GM04503 (cell line): ENCODE measurements at places on chromosomes 3 and 15.
A peak's percentile ranks its signal among the peaks of the same experiment; 100 is the strongest.

- DNase-seq: no peak
Observed at GRCh38 chr3:39387411-39387975, 4.3 kb downstream of the SLC25A38 start.

DNA sequence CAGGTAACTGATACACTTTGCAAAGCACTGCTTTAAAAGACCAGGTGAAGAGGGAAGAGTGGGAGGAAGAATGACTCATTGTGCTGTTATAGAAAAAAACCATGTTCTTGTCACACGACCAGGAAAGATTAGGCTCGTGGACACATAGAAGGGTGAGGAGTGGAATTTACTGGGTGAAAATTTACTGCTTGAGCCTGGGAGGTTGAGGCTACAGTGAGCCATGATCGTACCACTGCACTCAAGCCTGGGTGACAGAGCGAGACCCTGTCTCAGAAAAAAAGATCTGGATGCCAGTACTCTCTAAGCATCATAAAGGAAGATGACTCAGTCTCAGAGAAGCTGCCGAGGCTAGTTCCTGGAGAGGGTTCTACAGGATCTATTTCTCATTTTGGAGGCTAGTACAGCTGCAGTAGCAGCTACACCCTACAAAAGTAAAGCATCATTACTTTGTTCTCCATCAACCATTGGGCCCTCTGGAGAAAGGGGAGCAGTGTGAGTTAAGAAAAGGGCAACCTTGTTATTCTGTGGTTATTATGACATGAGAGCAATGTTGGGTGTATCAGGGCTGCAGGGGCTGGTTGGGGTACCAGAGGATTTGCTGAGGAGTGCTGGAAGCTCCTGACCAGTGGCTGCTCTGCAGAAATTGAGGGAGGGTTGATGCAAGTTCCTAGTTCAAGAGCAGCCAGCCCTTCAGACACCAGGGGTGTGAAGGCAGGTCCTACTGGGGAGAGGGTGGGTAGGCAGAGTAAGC, 75.4 kb downstream of the CMTM8 start:
- DNase-seq: no peak

DNA sequence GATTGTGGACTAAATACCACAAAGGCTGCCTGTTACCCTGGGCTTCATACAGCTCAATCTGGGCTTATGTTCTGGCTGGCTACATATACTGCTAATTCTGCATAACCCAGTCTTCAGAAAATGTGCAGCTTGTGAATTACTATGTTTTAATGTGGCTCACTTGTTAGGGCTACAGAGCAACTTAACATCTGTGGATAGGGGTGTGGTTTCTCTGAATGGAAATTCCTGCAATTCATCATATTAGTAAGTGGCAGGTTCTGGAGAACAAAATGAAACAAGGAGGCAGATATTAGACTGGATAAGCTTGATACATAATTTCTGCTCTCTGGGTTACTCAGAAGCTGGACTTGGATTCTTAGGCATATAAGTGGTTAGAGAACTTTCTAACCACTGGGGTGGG, 6.7 kb downstream of the TMEM202 start:
- no peak for DNase-seq

DNA sequence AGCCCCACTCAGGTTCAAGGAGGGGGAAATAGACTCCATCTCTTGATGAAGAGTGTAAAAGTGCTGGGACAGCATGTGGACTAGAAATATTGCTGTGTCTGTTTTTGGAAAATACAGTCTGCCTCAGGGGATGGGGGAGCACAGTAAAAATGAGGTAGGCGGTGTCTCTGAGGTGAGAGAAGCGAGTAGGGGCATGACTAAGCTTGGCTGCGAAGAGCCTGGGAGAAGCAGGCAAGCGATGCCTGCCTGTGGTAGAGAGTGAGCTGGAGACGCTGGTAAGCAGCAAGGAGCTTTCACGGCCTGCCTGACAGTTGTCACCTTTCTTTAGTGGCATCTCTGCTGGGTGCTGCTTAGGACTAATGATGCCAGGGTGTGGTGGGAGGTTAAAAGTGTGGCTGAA, 49.0 kb upstream of the DCLK3 start:
- no peak for DNase-seq

DNA sequence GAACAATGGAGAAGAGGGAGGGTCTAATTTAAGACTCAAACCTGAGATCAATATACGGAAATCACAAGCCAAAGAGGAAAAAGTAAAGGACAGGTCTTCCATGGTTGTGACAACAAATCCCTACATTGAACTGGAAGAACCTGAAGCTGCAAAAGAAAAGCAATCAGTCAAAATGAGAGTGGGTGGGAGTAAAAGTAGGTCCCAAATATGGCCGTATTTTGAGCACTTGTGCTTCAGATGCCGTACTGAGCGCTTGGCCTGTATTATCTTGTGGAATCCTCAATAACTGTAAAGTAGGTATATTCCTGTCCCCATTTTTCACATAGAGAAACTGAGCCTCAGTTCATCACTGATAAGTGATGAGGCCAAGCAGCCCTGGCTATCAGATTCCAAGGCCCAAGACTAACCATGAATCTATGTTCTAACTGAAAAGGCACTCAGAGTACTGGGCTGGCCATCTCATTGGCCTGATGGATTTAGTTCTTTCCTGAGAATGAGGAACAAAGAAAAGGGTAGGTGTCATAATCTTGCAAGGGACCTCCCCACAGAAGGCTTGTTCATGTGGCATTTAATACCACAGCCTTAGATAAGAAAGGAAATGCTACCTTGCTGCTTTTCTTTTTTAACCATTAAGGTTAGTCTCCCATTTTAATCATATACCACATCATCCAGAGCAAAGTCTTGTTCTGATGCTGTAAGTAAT, 52.5 kb downstream of the LRRN1 start:
- no peak for DNase-seq

DNA sequence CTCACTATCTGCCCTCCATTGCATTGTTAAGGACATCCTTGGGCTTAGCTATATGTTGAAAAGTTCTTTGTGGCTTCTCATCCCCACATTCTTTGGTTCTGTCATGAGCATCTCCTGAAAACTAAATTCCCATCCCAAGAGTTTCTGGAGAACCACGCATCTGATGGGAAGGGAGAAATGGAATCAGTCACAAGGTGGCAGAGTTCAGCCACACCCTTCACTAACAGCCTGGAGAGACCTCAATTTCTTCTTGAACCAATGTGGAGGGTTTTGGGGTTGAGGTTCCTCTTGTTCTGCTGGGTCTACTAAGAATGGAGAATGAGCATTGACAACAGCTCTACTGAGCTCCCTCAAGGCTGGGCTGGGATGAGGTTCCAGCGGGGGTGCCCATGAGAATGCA, 15.6 kb upstream of the MAGEL2 start:
- DNase-seq: no peak

DNA sequence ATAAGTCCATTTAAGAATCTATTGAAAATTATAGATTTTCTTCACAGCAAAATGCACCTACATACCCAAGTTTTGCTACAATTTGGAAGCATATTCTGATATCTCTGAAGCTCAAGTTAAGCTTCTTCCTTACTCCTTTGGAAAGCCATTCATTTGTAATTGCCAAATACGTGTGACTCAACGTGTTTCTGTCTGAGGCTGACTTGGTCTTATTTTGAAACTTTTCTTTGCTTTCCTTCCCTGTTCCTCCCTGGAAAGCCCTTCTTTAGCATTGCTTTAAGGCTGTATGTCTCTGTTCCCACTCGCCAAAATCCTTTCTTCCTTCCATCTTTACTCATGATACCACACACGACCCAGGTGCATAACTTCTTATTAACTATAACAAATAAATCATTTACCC, 232.0 kb downstream of the ZBBX start:
- no peak for DNase-seq

- no peak for DNase-seq
Observed at GRCh38 chr3:67437090-67437489, 217.3 kb downstream of the SUCLG2 start.

GRCh38 chr3:192879346-192880031, 38.2 kb downstream of the MB21D2 start:
- DNase-seq: peak; percentile 97

GRCh38 chr3:87867001-87867400, 191.8 kb downstream of the CGGBP1 start:
- DNase-seq: no peak

GRCh38 chr3:94862703-94863102, 799.8 kb downstream of the NSUN3 start:
- no peak for DNase-seq

- DNase-seq: no peak
Observed at GRCh38 chr3:195009616-195010015, 261.3 kb downstream of the XXYLT1 start.

GRCh38 chr3:11274566-11275142, 2.5 kb downstream of the ATG7 start:
- DNase-seq: no peak

DNA sequence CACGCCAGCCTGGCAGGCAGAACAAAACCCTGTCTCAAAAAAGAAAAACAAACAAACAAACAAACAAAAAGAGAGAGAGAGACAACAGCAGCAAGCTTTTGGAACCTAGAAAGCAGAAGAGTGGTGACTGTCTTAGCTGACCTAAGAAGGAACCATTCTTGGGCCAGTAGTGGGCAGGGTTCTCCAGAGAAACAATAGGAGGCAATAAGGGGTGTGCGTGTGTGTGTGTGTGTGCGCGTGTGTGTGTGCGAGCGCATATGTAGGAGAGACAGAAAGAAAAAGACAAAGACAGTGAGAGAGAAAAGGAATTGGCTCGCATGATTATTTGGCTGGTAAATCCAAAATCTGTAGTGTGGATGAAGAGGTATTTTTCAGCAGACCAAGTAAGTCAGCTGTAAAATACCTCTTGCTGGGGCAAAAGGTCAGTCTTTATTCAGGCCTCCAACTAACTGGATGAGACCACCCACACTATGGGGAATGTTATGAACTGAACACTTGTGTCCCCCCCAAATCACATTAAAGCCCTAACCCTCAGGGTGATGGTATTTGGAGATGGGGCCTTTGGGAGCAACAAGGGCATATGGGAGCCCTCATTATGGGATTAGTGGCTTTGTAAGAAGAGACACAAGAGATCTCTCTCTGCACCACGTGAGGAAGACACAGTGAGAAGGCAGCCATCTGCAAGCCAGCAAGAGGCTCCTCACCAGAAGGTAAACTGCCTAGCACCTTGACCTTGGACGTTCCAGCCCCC, 15.1 kb upstream of the BLM start:
- no peak for DNase-seq

GRCh38 chr15:94580211-94580885, 349.0 kb downstream of the MCTP2 start:
- no peak for DNase-seq
